ENCODE measurements at places on chromosomes 7 and 10.

GRCh38 chr10:124470544-124471434 lies 9.2 kb downstream of the LHPP start:
- DNase-seq: no peak

- DNase-seq: no peak
These were observed 6.0 kb downstream of the GSTK1 start for GRCh38 chr7:143269251-143269650.

GRCh38 chr7:139767561-139767982 lies 10.2 kb downstream of the HIPK2 start:
- DNase-seq: no peak

DNA sequence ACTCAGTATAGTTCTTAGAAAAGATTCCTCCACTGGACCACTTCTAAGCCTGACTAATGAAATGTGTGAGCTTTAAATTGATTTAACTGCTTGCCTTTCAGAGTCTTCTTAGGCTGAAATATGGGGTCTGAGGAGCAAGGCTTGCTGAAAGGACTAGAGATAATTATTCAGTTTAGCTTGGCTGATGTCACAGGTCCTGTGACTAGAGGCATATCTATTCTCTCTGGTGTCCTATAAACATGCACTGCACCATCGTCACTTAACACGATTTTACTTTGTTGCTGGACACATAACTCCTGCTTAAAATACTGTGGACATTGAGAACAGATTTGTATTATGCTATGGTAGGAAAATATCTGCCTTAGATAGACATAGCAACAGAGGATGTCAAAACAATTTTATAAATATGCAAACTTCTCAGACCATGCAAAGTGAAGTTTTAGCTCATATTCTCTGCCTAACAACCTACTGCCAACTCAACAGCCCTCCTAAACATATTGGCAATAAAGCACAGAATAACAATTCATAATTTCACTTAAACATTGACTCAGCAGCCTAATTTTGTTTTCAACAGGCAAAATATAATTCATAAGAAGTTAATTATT lies 80.2 kb downstream of the RNF133 start:
- DNase-seq: no peak

- DNase-seq: no peak
These were observed 19.5 kb upstream of the RHEB start for GRCh38 chr7:151539088-151539671.

DNA sequence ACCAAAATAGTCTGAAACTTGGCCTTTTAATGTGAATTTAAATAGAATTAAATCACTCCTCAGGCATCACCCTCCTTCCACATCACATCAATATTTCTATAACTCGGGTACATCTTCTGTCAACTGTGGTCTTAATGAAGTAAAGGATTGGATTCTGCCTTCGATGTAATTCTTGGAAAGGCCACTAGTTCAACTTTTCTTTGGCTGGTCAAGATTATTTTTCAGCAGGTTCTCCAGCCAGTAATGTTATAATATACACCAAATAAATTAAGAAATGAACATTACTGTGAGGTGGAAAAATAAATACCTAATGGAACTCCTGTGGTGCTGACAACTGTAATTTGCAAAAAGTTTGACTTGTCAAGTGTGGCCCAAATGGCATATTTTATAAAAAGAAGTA lies 9.7 kb upstream of the SLC16A9 start:
- DNase-seq: no peak

GRCh38 chr10:52172581-52172980 lies 141.5 kb upstream of the DKK1 start:
- DNase-seq: no peak

GRCh38 chr7:16986755-16987154 lies 105.0 kb upstream of the AGR3 start:
- no peak for DNase-seq

GRCh38 chr7:155713384-155713783 lies 68.9 kb downstream of the RBM33 start:
- DNase-seq: no peak

DNA sequence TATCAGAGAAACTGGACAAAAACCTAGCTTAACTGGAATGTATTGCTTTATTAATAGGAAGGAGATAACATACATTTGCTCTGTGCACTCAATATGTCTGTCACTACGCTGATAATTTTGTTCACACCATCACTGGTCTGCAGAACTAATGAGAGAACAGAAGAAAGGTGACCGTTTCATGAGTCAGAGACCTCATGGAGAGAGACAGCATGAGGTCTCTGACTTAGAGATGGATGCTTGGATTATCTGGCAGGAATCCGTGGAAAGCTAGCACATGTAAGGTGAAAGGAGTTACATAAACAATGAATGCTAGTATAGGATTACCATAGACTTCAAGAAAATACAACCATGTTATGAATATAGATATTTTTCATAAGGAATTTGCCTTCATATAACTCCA lies 947.3 kb downstream of the IPMK start:
- no peak for DNase-seq

DNA sequence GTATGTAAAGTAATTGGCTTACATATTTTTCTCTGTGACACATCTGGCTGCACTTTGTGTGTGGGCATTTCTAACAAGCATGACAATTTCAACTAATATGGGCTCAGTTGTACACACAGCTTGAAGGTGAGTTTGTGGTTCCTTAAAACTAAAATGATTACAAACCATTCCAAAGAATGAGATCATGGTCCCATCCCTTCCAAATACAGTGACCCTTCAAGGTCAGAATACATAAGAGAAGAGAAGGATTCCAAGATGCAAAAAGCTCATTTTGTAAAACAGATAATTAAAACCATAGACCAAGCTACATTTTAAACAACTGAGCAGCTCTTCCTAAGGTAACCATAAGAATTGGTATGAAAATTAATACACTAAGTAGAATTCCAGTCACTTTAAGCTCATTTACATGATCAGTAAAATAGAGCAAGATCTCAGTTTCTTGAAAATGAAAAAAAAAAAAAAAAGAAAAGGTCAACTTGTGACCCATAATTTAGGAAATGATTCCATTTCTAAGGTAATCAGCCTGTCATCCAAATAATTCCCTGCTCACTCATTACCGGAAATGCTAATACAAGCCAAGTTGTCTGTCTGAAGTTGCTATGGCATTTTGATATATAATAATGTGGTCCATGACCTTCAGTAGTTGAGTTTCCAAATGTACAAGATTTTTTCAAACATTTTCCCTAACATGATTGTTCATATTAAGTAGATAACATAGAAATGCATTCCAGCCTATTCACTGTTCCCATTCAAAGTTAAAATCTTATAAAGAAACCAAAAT lies 688.5 kb downstream of the PARD3 start:
- DNase-seq: no peak

GRCh38 chr7:30649717-30650420 lies 32.4 kb downstream of the CRHR2 start:
- no peak for DNase-seq

DNA sequence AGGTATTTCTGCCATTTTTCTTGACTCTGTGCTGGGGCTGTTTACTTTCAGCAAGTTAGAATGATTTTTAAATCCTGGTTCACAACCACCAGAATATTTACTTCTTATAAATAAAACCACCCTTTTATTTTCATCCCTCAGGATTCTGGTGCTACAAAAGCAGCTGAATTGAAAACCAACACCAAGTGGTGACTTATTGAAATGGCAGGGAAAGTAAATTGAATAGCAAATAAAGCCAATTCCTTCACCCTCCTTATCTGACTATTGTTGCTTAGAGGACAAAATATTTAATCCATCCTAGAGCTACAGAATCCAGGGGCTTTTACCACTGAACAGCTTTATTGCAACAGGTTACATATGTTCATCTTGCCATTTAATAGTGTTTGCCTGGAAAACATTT lies 828.6 kb upstream of the GHITM start:
- DNase-seq: no peak

GRCh38 chr10:20858292-20859124 lies 38.6 kb downstream of the NEBL start:
- DNase-seq: no peak

All from stimulated activated CD8-positive, alpha-beta memory T cell treated with anti-CD3 and anti-CD28 coated beads, Interleukin-4, amount 100 ng/mL, for 24 hours (primary cell).